NCI-H2081 (cell line): ENCODE measurements at places on chromosomes 3 and 15.

DNA sequence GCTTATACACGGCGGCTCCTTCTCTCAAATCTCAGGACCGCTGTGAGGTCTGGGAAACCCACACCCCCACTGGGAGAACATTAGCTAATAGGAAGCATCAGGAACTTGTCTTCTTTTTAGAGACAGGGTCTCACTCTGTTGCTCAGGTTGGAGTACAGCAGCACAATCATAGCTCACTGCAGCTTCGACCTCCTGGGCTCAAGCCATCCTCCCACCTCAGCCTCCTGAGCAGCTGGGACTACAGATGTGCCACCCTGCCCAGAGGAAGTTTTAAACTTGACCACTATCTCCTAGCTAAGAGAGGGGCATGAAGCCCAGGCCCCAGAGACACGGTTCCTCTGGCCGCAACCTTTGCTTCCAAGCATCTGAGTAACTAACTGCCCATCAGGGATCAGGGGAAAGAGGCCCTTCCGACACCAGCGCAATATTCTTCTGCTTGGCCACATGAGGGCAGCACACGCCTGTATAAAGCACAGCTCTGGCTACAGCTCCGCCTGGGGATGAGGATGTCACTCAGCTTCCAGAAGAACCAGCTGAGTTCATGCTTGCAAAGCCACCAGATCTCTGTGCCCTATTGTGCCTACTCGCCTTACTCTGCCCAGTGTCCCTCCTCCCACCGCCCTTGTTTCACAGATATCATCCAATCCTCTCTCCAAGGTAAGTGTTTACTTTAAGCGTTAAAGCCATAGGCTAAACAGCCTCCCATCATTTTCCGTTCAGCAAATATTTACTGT, 57.6 kb upstream of the SLC6A11 start:
- peak; percentile 61 for DNase-seq

- no peak for DNase-seq
Observed at GRCh38 chr3:178184833-178185232, 351.4 kb upstream of the KCNMB2 start.

DNA sequence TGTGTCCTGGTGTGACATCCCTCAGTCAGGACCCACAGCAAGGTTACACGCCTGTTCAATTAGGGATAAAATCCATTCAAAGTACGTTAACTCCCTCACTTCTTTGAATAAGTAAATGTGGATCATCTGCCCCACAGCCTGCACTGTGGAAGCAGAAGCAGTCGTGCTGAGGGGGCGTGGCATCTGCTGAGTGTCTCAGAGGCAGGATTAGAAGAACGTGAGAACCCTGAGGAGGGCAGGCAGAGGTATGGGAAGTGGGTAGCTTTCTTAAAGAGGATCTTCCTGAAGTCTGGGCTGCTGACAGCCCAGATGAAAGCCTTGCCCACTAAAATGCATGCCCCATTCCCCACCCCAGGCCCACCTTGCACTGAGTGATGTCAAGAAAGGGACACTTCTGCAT, 28.5 kb downstream of the CRABP1 start:
- DNase-seq: no peak

DNA sequence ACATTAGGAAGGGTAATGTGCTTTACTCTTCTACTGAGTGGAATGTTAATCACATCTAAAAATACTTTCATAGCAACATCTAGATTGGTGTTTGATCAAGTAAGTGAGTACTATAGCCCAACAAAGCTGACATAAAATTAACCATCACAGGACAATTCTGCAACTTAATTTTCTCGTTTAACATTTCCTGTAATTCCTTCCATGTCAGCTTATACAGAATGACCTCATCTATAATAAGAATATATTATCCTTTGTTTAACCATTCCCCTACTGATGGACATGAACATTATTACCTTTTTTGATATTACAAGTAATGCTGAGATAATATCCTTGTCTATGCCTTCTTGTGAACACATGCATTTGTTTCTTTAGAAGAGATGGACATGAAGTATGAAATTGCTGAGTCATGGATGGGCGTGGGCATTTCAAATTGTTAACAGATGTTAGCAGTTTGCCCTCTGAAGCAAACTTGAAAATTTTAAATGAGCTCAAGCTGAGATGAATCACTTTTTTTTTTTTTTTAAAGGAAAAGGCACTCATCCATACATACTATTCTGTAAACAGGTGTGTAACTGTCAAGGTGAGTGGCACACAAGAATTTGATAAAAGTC, 85.1 kb downstream of the OXNAD1 start:
- DNase-seq: no peak

DNA sequence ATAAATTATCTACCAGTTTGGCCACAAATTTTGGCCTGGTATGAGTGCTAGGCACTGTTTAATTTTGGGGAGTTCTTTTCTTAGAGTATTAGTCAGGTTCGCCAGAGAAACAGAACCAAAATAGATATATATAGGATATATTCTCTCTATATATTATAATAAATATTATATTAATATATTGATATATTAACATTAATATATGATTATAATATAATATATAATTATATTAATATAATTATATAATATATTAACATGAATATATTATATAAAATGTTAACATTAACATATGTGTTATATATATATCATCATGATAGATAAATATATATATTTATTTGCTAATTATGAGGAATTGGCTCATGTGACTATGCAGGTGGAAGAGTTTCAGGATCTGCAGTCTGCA, 137.8 kb upstream of the CHRNA7 start:
- no peak for DNase-seq

DNA sequence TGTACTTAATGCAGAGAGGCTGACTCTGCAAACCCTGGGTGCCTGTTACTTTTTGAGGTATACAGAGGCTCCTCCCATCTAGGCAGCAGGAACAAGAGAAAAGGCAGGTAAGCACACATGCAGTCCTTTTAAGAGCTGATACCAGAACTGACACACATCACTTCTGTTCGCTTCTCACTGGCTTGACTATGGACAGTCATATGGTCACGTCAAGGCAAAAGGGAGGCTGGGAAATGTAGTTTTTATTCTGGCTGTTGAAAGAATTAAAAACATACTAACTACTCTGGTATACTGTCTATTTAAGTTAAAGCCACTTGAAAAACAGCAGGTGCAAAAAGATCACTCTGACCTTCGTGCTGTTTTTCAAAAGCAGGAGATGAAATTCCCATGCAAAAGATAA, 218.3 kb downstream of the CTNNB1 start:
- DNase-seq: no peak
